ENCODE measurements at places on chromosomes 6 and 20. TPM values are rescaled to one million over a fixed set of nuclear protein-coding genes. Genes with fewer than 3 reads are reported as not detected.

DNA sequence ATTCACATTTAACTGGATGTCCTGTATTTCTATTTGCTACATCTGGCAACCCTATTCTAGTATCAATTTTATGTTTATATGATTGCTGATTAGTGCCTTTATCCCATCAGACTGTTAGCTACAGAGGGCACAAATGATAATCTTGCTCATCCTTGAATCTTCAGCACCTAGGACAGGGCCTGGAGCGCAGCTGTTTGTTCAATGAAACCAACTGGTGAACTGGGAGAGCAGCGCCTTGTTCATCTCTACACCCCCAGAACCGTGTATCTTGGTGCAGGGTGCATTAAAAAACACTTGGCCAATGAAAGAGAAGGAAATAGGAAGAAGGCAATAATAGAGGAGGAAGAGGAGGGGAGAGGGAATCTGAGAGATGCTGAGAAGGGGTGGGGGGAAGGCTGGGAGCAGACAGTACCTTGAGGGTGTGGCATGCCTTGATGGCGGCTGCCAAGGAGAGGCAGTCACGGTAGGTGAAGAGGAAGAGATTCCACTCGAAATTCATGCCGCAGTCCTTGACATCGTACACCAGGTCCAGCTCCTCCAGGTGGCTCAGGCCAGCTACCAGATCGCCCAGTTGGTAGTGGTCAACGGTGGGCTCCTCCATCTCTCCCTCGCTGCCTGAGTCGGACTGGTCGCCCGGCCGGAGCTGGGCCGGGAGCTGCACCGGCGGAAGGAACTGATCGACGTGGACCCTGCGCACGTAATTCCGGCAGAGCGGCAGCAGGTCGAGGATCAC is 15.5 kb downstream of the TMEM151B start:
- H3K4me1 ChIP-seq: no peaks in the 10 kb centered on the region
- H3K4me3 ChIP-seq: no peak overlapping the region

DNA sequence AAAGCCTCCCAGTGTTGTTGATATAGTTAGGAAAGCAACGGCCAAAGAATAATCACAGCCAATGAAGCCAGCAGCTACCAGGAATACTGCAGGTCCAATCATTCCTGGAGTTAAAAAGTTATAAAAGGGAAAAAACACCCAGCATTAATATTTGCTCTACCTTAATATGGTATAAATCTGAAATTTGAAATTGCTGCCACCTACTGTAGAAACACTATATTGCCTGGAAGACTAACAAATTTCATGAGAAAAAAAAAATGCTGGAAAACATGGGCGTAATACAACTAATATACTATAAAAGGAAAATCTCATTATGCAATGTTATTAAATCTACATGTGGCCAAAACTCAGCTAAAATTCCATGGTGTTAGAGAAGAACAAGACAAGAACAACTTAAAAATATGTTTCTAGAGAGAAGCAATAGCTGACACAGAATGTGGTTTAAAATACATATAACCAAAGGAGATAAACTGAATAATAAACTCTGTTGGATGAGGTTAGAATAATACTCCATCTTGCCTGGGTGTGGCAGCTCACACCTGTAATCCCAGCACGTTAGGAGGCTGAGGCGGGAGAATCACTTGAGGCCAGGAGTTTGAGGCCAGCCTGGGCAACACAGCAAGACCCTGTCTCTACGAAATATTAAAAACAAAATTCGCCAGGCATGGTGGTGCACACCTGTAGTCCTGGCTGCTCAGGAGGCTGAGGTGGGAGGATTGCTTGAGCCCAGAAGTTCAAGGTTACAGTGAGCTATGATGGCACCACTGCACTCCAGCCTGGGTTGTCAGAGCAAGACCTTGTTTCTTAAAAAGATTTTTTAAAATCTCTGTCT is 43.1 kb downstream of the SLC17A5 start:
- H3K27ac ChIP-seq: no peak overlapping the region
- DNase-seq: no peak
- H3K27me3 ChIP-seq: no peaks in the 10 kb centered on the region
- H3K4me3 ChIP-seq: no peak overlapping the region

DNA sequence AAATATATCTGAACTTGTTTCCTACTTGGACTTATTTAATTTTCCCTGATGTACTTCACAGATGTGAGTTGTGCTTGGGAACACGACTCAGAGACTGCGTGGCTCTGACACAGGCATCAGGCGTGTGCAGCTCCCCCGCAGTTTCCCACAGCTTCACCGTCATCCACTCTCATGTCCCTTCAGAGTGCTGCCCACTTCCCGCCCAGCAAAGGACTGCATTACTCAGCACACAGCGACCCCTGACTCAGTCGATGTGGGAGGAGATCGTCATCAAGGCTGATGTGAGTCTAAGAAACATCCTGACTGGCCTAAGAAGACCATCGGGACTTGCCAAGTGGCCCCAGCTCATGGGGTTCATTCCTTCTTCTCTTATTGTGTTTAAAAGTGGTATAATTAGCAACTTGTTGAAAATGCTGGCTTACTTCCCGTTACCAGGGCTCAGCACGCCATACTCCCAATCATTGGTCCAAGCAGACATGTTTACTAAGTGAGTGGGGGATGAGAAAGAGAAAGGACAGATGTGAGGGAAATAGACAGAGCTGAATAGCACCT is 539.4 kb upstream of the JARID2 start:
- no peak overlapping the region for H3K4me3 ChIP-seq
- H3K4me1 ChIP-seq: peaks cover 3% of the 10 kb centered on the region
- no peaks in the 10 kb centered on the region for H3K36me3 ChIP-seq
- H3K27ac ChIP-seq: no peak overlapping the region
- peak; percentile 63 for DNase-seq

DNA sequence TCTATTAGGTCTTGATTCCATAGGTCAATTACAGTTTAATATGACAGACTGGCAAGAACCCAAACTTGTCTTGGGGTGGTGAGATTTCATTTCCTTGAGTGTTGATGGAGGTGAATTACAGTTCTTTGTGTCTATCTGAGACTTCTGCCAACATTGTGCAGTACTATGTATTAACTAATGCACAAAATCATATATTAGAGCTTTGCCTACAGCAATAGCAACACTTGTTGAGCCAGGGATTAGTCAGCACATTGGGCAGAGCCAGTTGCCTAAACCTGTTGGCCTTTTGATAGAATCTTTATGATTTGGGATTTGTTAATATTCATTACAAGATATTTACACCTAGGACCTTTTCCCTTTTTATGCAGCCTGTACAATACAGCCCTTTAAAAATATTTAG is 135.3 kb upstream of the CENPW start:
- no peaks in the 10 kb centered on the region for H3K4me1 ChIP-seq
- H3K27ac ChIP-seq: no peak overlapping the region
- DNase-seq: no peak
- no peaks in the 10 kb centered on the region for H3K27me3 ChIP-seq
- no peaks in the 10 kb centered on the region for H3K36me3 ChIP-seq

DNA sequence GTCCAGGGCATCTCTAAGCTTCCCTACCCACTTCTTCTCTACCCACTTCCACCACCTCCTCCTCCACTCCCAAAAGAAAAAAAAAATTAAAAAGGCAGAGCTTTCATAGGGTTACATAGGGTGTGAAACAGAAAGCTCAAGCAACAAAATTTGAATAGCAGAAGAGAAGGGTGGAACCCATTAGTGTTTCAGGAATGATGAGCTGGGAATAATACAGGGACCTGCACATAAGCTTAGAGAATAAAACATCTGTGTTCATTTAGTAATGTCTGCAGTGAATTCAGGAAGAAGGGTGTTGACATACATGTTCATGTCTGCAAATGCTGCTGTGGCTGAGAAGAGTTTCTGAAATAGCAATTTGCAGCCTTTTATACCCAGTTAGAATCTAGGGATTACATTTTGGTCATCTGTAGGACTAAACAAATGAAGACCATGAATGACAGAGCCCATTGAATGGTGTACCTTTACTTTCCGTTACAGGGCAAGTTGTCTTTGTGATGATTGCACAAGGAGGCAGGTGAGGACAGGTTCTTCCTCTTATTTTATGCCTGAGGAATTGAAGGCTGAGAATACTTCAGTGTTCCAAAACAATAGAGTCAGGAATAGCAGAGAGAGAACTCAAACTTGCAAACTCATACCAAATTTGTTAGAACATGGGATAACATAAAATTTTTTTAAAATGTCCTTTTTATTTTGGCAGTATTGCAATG is 975.1 kb downstream of the TFAP2A start:
- no peak overlapping the region for H3K27ac ChIP-seq
- H3K4me3 ChIP-seq: no peak overlapping the region
- DNase-seq: no peak
- H3K27me3 ChIP-seq: no peaks in the 10 kb centered on the region

DNA sequence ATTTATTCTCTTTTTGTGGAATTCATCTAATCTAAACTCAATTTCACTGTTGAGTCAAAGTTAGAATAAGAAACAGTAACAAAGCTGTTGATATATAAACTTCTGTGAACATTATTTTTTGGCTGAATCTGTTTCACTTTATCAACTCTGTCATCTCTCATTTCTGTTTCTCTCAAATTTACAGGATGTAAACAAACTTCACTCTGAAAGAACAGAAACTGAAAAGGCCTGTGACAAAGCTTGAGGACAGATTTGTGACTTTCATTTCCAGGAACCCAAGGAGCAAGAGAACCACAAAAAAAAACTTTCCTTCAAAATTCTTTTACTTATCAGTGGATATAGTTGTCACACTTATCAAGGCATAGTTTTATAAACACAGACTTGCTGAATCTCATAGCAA is 447.9 kb upstream of the OPRM1 start:
- H3K27ac ChIP-seq: no peak overlapping the region
- H3K4me3 ChIP-seq: no peak overlapping the region

DNA sequence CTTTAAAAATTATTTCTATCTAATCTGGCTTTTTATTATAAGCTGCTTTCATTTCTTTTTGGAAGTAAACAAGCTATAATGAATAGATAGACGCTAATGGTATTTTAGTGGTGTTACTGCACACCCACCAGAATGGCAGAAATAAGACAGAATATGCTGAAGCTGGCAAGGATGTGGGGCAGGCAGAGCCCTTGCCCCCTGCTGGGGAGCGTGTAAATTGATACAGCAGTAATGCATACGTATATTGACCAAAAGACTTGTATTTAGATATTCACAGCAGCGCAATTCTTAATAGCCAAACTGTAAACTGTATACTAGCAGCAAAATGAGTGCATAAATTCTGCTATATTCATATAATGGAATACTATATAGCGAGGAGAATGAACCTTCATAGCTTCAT is 35.3 kb downstream of the TMEM181 start:
- H3K4me3 ChIP-seq: no peak overlapping the region
- no peaks in the 10 kb centered on the region for H3K27me3 ChIP-seq
- no peaks in the 10 kb centered on the region for H3K36me3 ChIP-seq
- H3K27ac ChIP-seq: no peak overlapping the region

Gene ROS1
- not detected for total RNA-seq

Data from ovary (tissue), 10 donors.